ENCODE measurements at places on chromosomes 2 and 18. TPM values are rescaled to one million over a fixed set of nuclear protein-coding genes. Genes with fewer than 3 reads are reported as not detected.

GRCh38 chr2:102780467-102780866, 18.6 kb downstream of the TMEM182 start:
- H3K4me1 ChIP-seq = no peaks in the 10 kb centered on the region
- H3K27ac ChIP-seq = no peak overlapping the region
- no peak for DNase-seq
- H3K4me3 ChIP-seq = no peak overlapping the region
- peaks cover 8% of the 10 kb centered on the region for H3K36me3 ChIP-seq
- no peaks in the 10 kb centered on the region for H3K27me3 ChIP-seq

The HOXD13 gene
- total RNA-seq = not detected

GRCh38 chr2:125405816-125406215, 1250.1 kb upstream of the GYPC start:
- no peaks in the 10 kb centered on the region for H3K36me3 ChIP-seq
- H3K27ac ChIP-seq = no peak overlapping the region
- no peak for DNase-seq

DNA sequence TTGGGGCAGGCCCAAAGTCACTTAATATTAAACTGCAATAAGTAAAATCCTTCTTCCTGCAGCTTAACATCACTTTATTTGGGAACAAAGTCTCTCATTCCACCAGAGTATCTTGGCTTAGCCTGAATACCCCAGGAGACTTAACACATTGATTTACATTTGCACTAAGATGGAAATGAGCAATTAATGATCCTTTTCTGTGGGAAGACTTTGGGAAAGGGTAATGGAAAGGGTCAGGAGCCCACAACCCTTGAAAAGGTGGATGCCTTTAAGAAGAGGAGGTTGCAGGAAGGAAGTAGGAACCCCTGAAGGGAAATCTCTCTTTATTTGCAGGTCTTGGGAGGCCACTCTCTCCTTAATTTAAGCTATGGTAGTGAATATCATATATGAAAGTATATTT, 28.0 kb upstream of the BARD1 start:
- no peak for DNase-seq
- no peak overlapping the region for H3K27ac ChIP-seq
- H3K27me3 ChIP-seq = no peaks in the 10 kb centered on the region
- no peak overlapping the region for H3K4me3 ChIP-seq
- no peaks in the 10 kb centered on the region for H3K36me3 ChIP-seq

DNA sequence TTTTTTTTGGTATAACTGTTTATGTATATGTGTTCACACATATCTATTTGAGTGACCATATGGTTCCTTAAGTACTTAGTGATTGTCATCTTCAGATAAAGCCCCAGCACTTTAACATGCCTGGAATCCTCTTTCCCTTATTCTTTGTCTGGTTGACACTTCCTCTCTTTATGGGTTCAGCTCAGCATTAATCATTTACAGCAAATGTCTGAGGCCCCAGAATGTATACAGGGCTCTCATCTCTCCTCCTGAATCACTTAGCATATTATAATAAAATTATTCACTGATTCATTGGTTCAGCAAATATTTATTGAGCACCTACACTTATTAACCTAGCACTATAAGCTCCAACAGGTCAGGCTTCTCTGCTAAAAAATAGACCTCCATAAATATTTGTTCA, 43.5 kb upstream of the CD28 start:
- H3K4me1 ChIP-seq = peaks cover 8% of the 10 kb centered on the region
- no peaks in the 10 kb centered on the region for H3K36me3 ChIP-seq
- no peak overlapping the region for H3K27ac ChIP-seq
- no peak for DNase-seq

DNA sequence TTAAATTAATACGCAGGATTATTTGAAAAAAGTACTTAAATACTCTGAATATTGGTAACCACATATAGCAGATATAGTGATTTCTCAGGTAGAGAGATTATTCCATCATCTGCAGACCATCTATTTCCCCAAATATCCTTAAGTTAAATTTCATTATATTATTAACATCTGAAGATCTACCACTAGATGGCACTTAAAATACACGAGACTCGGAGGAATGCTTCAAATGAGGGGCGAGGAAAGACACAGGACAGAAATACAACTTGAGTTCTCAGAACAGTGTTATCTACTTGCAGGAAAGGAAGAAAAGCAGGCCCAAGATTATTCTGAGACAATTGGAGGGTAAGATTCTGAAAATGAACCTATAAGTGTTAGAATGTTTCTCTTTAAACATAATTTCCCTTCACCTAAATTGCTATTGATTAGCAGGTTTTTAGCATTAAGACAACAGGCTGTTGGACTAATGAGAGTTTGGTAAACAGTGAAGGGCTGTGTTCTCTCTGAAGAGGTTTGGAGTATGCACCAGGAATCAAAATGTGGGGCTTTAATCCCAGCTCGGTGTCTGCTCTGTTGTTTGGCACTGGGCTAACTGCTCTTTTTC, 76.9 kb upstream of the GCFC2 start:
- no peaks in the 10 kb centered on the region for H3K4me1 ChIP-seq
- H3K36me3 ChIP-seq = no peaks in the 10 kb centered on the region
- H3K27me3 ChIP-seq = no peaks in the 10 kb centered on the region
- DNase-seq = no peak
- no peak overlapping the region for H3K4me3 ChIP-seq
- no peak overlapping the region for H3K27ac ChIP-seq
